ENCODE measurements at places on chromosomes 2 and 18. TPM values are rescaled to one million over a fixed set of nuclear protein-coding genes. Genes with fewer than 3 reads are reported as not detected.

RAMP1 gene
- 8.8 TPM for total RNA-seq

NDUFS1 gene
- total RNA-seq: 97.2 TPM

CNNM3 gene
- 26.1 TPM for total RNA-seq

- no peak for DNase-seq
Observed at GRCh38 chr2:203959672-203960071, 23.1 kb downstream of the ICOS start.

GRCh38 chr18:24120676-24121075 is 18.2 kb upstream of the CABYR start:
- DNase-seq: no peak

DNA sequence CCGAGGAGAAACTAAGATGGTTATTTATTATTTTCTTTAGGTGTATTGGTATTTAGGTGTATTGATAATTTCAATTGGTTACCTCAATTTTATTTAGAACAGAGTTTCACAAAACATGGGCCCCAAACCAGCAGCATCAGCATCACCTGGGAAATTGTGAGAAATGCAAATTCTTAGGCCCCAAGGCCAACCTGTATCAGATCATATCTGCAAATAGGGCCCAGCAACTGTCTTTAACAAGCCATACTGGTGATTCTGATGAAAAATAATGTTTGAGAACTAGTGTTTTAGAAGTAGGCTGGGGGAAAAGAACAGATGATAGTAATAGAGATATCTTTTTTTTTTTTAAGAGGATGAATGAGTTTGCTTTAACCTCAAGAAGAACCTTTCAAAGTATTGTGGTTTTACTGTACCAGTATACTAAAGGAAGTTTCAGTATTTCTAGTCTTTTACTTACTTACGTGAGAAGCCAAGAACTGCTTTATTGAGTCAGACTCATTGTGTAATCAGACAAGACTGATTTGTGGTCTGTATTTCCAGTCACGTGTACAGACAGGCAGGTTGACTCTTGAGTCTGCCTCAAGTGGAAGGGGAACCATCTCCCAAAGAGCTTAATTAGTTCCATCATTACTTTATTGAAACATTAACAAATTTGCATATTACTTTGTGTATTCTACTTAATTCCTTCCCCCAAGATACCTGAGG is 60.4 kb upstream of the GAREM1 start:
- DNase-seq: no peak

DNA sequence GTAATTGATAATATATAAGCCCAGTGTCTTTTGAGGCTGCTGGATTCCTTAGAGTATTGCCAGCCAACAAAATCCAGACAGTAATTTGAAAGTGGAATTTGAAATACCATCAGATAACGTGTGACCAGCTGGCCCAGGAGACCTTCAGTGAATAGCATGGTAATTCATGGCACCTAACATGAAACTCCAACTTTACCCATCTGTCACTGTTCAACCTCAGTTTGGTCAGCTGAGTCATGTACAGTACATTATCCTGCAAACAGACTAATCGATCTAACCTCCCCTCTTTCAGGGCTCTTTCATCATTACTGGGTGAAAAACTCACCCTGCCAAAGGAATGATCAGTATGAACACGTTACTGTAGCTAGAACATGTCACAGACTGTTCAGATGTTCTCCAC is 230.6 kb downstream of the DOK6 start:
- no peak for DNase-seq

SIX2 gene
- 0.28 TPM for total RNA-seq

DNA sequence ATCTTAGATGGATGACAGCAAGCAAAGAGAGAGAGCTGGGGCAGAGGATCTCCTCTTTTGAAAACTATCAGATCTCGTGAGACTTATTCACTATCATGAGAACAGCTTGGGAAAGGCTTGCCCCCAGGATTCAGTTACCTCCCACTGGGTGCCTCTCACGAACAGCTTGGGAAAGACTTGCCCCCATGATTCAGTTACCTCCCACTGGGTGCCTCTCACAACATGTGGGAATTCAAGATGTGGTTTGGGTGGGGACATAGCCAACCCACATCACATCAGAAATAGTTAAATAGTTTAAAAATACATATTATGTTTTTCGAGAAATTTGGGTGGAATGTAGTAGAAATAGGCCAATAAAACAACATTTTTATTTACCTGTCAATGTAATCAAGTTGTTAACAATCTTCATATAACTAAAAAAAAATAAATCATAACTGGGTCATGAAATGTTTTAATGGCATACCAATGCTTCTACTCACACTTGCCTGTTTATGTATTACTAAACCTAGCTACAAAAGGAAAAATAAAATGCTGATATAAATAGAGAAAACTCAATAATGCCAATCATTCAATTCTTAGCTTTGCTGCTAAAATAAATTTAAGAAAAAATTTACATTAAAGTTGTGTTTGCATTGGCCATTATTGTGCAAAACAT is 608.9 kb downstream of the SUCLG1 start:
- no peak for DNase-seq

LMAN1 gene
- total RNA-seq: 78.8 TPM
